Activated T-helper 17 cell treated with anti-CD3 and anti-CD28 coated beads, Interleukin-2, amount 50 U/mL, for 72 hours (primary cell): ENCODE measurements at places on chromosomes 5 and 9. TPM values are rescaled to one million over a fixed set of nuclear protein-coding genes. Genes with fewer than 3 reads are reported as not detected.

- ATAC-seq = no peak
Measured at GRCh38 chr5:117143406-117143805, 568.8 kb upstream of the SEMA6A start.

GRCh38 chr5:59061377-59061776 lies 478.5 kb downstream of the RAB3C start:
- no peak for ATAC-seq

DNA sequence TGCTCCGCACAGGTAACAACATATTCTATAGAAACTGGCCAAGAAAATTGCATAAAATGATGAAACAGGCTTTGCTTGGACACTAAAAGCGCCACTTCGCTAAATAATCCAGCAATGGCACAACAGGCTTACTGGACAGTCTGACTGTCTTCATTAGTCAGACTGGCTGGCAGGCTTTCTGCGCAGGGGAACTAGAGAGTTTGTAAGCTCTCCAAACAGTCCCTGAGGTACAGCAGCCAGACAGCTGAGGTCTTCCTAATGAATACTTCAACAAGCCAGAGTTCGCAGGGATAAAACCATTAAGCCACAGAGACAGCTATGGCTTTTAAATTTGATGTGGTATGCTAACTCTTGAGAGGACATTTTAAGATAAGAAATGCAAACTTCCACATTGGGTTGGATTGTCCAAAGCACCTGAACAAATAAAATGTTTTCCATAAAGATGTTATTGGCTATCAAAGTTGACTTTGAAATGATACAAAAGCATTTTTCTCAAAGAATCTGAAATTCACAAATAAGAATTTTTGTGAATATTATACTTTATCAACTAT lies 20.7 kb downstream of the PLK2 start:
- ATAC-seq = no peak

DNA sequence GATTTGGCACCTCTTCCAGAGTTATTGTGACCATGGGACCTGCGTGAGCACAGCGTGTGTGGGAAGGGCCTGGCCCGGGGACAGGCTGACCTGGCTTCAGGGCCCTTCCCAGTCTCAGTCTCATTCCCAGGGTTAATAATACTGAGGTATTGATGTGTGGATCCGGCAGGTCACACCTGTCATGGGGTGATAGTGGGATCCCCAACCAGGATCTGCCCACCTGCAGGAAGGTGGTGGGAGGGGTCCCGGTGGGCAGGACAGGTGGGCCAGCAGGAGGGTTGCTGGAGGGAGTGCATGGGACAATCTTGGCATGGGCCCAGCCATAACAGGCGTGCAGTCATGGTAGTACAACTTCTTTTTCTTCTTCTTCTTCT lies 55.4 kb downstream of the COL15A1 start:
- no peak for ATAC-seq

- ATAC-seq = no peak
Measured at GRCh38 chr9:110307191-110307590, 30.5 kb downstream of the TXNDC8 start.

DNA sequence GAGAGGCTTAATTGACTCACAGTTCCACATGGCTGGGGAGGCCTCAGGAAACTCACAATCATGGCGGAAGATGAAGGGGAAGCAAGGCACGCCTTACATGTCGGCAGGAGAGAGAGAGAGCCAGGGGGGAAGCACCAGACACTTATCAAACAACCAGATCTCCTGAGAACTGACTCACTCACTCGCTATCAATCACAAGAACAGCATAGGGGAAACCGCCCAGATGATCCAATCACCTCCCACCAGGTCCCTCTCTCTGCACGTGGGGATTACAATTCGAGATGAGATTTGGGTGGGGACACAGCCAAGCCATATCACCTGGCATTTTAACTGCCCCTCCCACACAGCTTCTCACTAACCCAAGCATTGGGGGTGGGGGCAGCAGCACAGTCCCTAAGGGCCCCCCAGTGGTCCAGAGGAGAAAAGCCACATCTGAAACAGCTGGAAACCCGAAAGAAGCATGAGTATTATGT lies 76.1 kb upstream of the ASS1 start:
- peak; percentile 98 for ATAC-seq

- ATAC-seq = no peak
Measured at GRCh38 chr5:31385774-31386537, 145.9 kb downstream of the DROSHA start.

- no peak for ATAC-seq
Measured at GRCh38 chr5:42787845-42788244, 23.8 kb downstream of the SELENOP start.

DNA sequence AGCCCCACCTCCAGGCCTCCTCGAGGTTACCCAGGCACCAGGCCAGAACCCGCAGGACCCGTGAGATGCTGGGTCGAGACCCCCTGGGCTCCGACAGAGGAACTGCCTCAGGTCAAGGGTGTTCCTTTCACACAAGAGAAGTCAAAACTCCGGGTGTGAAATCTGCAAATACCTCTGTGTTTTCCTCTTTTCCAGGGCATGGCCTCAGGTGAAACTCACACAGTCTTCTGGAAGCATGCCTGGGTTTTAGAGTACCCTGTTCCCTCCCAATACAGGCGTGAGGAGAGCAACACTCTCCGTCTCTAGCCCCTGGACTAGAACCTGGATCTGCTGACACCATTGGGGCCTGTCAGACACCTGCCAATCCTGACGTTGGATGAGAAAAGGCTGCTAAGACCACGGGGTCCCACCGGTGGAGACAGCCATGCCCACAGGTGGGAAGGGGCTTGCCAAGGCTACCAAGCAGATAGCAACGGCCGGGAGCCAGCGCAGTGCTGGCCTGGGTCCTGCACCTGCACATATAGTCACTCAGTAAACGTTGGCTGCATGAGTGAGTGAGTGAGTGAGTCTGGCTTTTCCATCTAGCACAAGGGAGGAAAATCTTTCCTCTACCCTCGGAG lies 182.0 kb upstream of the PPP1R26 start:
- no peak for ATAC-seq

- ATAC-seq = peak; percentile 71
Measured at GRCh38 chr5:140221697-140222223, 46.8 kb downstream of the CYSTM1 start.

GRCh38 chr5:15834596-15835245 lies 334.7 kb downstream of the FBXL7 start:
- ATAC-seq = no peak

DNA sequence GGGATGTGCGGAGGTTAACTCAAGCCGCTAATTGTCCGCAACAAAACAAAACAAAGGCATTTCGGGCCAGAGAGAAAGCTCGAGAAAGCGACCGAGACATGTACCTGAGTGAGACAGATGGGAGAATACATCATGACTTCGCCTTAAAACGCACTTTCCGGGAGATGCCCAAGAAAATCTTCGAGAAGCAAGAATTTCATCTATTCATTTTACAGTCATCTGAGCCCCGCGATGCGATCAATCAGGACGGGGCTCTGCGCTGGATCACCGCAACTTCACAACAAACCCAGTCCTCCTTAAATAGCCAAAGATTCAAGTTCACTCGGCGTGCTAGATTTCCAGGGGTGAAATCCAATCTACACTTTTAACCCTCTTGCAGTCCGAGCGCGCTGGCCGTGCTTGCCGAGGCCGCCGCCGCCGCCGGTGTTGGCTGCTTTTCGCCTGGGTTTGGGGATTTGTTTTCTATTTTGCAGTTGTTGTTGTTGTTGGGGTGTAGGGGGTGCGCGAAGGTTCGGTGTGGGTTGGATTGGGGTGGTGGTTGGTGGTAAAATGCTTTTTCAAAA lies 482 bp downstream of the NFIB start:
- ATAC-seq = no peak

DNA sequence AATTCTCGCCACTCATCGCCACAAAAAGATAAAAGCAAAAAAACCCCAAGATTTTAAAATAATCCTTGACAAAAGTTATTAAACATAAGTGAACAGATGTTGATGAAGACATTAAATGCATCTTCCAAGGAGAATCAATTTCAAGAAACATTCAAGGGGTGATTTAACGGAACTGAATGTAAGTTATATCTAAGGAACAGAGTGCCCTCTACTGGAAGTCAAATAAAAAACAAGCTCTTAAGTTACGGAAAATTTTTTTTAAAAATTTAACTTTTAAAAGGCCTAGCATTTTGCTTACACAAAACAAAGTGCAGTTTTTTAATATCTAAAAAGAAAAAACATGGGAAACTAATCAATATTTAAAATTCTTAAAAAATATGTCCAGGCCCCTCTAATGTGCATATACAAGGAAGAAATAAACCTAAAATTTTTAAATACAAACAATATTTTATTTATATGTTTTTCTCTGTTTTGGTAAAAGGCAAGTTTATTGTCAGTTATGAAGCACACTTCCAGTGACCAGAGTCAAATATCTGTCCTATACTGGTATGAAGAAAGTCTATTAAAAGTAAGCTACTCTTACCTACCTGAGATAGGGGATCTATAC lies 28.0 kb downstream of the TEX10 start:
- ATAC-seq = no peak

DNA sequence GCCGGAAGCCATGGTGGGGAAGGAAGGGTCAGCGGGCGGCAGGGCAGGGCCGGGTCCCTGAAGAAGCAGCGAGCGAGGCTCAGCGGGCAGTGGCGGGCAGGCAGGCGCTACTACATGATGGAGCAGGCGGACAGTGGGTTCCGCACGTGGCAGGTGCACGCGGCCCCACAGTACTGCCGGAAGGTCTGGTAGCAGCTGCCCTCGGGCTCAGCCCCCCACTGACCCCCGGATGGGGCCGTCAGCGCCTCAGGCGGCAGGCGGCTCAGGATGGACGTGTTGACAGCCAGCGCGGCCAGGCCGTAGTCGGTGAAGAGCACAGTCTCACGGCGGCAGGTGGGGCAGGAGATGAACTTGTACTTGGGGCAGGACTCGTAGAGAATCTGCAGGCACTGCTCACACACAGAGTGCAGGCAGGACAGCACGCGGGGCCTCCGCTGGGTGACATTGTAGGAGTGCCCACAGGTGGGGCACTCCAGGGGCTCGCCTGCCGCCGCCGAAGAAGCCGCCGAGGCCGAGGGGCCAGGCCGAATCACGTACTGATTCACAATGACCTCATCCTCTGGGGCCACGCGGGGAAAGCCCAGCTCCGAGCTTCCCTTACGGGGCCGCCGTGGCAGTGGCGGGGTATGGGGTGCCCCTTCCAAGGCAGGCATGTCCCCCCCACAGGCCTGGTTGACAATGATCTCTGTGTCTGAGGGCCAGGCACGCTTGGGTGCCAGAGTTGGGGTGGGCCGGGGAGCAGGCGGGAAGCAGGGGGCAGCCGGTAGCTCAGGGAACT lies 1.5 kb downstream of the RNF208 start:
- ATAC-seq = no peak

- ATAC-seq = no peak
Measured at GRCh38 chr5:162496100-162496808, 428.7 kb downstream of the GABRG2 start.

GRCh38 chr9:77978086-77978781 lies 53.4 kb downstream of the GNAQ start:
- peak; percentile 89 for ATAC-seq

DNA sequence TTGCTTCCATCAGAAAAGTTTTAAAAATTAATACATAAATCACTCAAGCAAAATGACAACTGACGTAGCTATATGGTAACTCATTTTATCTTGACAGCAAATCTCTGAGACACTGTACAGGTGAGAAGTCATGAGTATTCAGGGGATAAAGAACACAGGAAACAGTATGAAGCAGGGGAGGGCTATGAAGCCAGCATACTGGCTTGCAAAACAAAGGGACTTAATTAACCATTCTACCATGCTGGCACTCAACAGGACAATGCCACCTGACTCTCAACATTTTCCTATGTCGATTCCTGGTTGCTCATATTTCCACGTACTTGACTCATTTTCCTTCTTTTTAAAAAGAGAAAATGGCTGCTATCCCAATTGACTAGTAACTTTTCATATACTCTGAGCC lies 151.4 kb upstream of the RETREG1 start:
- ATAC-seq = no peak

DNA sequence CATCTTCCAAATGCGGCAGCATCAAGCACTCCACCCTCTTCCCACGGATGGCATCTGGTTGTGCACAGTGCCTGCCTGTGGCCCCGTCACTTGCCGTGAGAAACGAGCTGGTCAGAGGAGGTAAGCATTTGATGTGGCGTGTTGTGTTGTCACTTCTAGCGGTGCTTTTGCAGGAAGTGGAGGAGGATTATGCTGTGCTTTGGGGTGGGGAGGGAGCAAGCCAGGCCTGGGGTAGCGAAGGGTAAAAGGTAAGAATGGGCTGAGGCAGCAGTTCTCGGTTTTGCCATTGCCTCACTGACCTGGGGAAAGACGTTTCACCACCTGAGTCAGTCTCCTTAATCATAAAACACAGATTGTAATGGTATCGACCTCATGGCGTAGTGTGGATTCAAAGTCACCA lies 2.3 kb upstream of the POMT1 start:
- ATAC-seq = peak; percentile 77

GRCh38 chr9:130986356-130986965 lies 22.5 kb upstream of the LAMC3 start:
- no peak for ATAC-seq

DNA sequence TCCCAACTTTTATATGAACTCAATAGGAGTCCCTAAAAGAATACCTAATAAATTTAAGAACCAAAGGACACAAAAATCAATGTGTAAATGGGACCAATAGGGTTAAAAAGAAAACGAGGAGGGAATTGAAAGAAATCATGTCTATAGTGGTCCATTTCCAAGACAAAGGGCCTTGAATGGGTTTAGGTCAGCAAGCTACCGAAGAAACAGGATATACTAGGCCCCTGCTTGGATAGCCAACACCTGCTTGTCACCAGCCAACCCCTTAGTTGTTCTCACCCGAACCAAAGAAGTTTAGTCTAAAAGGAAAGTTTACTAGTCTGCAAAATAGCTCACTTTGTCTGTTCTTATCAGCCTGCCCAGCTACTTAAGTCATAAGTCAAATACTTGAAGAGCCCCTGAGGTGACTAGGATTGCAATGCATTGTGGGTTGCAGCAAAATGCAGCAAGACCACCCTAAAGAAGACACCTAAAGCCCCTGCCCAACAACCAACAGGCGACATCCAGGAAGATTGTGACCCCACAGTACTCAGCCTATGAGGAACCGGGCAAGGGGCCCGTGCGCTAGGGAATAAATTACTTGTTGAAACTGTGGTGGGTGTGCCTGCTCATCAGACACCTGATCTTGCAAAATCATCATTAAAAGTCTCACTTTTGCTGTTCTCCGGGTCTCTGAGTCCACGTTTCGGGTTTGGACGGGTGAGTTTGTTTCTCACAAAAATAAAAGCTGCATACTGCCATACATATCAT lies 183.9 kb upstream of the PPP1R26 start:
- ATAC-seq = no peak

Gene NPR3
- total RNA-seq = 0.66 TPM

Gene FRRS1L
- not detected for total RNA-seq

Gene SLC25A2
- not detected for total RNA-seq

Gene MAST4
- total RNA-seq = 103 TPM

Gene MEF2C
- total RNA-seq = not detected

Gene SLC25A25
- 12.7 TPM for total RNA-seq

Gene BRD8
- total RNA-seq = 130 TPM

Gene TPPP
- 0.19 TPM for total RNA-seq

Gene MARVELD2
- total RNA-seq = 0.37 TPM
